ENCODE measurements at places on chromosomes 12 and 14. TPM values are rescaled to one million over a fixed set of nuclear protein-coding genes. Genes with fewer than 3 reads are reported as not detected.

SLCO1B1 gene
- 0.46 TPM for total RNA-seq

MUCL1 gene
- not detected for total RNA-seq

LPAR5 gene
- total RNA-seq: 0.67 TPM

PPP1R36 gene
- 0.14 TPM for total RNA-seq

FAM181A gene
- not detected for total RNA-seq

KRR1 gene
- 57.6 TPM for total RNA-seq

PZP gene
- not detected for total RNA-seq

RFLNA gene
- 0.06 TPM for total RNA-seq

DCN gene
- not detected for total RNA-seq

SYCP3 gene
- total RNA-seq: not detected
